Osteoblast (primary cell): ENCODE measurements at places on chromosomes 13 and 19. TPM values are rescaled to one million over a fixed set of nuclear protein-coding genes. Genes with fewer than 3 reads are reported as not detected.

The RAB8A gene
- 61.6 and 68.8 TPM in 2 replicates for total RNA-seq

DNA sequence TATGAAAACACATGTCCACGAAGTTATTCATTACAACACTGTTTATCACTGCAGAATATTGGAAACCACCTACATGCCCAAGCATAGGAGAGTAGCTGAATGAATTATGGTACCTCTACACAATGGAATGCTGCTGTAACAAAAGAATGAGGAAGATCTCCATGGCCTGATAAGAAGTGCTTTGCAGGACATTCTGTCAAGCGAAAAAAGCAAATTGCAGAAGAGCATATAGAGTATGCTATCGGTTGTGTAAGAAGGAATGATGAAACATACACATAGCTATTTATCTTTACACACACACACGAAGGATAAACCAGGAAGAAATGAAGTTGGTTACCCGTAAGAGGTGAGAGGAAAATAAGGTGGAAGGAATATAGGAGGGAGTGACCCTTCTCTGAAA is 37.5 kb upstream of the CEACAM20 start:
- DNase-seq = no peak
- H3K27ac ChIP-seq = no peak overlapping the region
- peaks cover 21% of the 10 kb centered on the region for H3K27me3 ChIP-seq
- H3K4me3 ChIP-seq = no peak overlapping the region
- no peaks in the 10 kb centered on the region for H3K36me3 ChIP-seq
- no peaks in the 10 kb centered on the region for H3K4me1 ChIP-seq

DNA sequence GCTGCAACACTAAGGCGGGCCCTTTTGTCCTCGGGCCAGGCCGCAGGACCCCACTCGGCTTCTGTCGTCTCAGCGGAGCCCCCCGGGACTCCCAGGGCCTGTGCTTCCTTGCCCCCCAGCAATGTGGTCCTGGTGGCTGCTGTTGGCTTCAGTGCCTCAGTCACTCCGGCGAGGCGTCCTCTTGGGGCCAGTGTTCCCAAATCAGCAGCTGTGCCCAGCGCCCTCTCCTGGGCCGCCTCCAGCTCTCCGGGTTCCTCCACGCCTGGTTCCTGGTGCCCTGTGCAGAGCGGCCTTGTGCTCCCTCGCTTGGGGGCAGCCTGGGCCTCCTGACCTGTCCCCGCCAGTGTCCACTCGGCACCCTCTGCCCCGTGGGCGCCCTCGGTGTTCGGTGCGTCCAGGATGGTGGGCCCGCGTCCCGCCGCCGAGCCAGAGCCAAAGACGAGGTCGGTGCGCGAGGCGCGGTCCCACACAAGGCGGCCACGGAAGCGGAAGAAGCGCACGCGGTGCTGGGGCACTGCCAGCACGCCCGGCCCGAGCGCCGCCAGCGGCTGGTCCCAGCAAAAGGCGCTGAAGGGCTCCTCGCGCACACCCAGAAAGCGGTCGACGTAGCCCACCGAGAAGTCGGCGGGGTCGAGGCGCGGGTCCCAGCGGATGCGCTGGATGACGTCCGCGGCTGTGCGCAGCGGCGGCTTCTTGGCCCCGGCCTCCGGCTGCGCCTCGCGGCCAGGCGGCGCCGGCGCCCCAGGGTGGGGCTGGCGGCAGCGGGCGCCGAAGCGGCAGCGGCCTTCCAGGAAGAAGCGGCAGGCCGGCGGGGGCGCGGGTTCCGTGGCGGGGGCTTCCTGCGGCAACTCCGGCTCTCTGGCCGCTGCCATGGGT is 685 bp downstream of the LENG9 start:
- peaks cover 39% of the 10 kb centered on the region for H3K36me3 ChIP-seq
- peak; percentile 93 for DNase-seq
- H3K4me1 ChIP-seq = peaks cover 23% of the 10 kb centered on the region
- H3K4me3 ChIP-seq = peak overlapping the region; percentile 76

- H3K27me3 ChIP-seq = no peaks in the 10 kb centered on the region
- DNase-seq = peak; percentile 58
- peaks cover 17% of the 10 kb centered on the region for H3K4me1 ChIP-seq
- H3K4me3 ChIP-seq = no peak overlapping the region
- H3K36me3 ChIP-seq = peaks cover 34% of the 10 kb centered on the region
- H3K27ac ChIP-seq = no peak overlapping the region
Measured at GRCh38 chr19:39828654-39829032, 5.3 kb downstream of the DYRK1B start.

GRCh38 chr13:98848746-98849145 is 96.3 kb upstream of the SLC15A1 start:
- no peak overlapping the region for H3K4me3 ChIP-seq
- no peaks in the 10 kb centered on the region for H3K27me3 ChIP-seq
- no peak for DNase-seq
- no peaks in the 10 kb centered on the region for H3K36me3 ChIP-seq
- no peak overlapping the region for H3K27ac ChIP-seq
